ENCODE measurements at places on chromosomes 7 and 10. TPM values are rescaled to one million over a fixed set of nuclear protein-coding genes. Genes with fewer than 3 reads are reported as not detected.

PAPOLB gene
- 0.11 TPM for total RNA-seq

CALML5 gene
- not detected for total RNA-seq

C1GALT1 gene
- 94.0 TPM for total RNA-seq

DYNC1I1 gene
- total RNA-seq, result 0.58 TPM

BUD31 gene
- 121 TPM for total RNA-seq

SMO gene
- total RNA-seq, result 61.2 TPM

- H3K27me3 ChIP-seq, result no peaks in the 10 kb centered on the region
- DNase-seq, result no peak
- no peaks in the 10 kb centered on the region for H3K36me3 ChIP-seq
- H3K4me1 ChIP-seq, result no peaks in the 10 kb centered on the region
Observed at GRCh38 chr7:115552766-115553165, 477.8 kb downstream of the TFEC start.

GRCh38 chr10:29253690-29254029 is 35.2 kb upstream of the LYZL1 start:
- H3K4me3 ChIP-seq, result no peak overlapping the region
- no peaks in the 10 kb centered on the region for H3K36me3 ChIP-seq
- peaks cover 2% of the 10 kb centered on the region for H3K4me1 ChIP-seq
- H3K27me3 ChIP-seq, result no peaks in the 10 kb centered on the region
- DNase-seq, result no peak

- H3K27ac ChIP-seq, result no peak overlapping the region
- no peaks in the 10 kb centered on the region for H3K27me3 ChIP-seq
- no peaks in the 10 kb centered on the region for H3K36me3 ChIP-seq
- H3K4me1 ChIP-seq, result peaks cover 11% of the 10 kb centered on the region
- H3K4me3 ChIP-seq, result no peak overlapping the region
Observed at GRCh38 chr10:50610368-50610767, 13.4 kb downstream of the SGMS1 start.

- no peak for DNase-seq
- H3K4me3 ChIP-seq, result no peak overlapping the region
- 0 out of 2 replicates have a peak, but pooled peaks cover 2% of the 10 kb centered on the region for H3K4me1 ChIP-seq
- no peaks in the 10 kb centered on the region for H3K36me3 ChIP-seq
Observed at GRCh38 chr7:116528008-116528789, 3.4 kb downstream of the CAV1 start.

DNA sequence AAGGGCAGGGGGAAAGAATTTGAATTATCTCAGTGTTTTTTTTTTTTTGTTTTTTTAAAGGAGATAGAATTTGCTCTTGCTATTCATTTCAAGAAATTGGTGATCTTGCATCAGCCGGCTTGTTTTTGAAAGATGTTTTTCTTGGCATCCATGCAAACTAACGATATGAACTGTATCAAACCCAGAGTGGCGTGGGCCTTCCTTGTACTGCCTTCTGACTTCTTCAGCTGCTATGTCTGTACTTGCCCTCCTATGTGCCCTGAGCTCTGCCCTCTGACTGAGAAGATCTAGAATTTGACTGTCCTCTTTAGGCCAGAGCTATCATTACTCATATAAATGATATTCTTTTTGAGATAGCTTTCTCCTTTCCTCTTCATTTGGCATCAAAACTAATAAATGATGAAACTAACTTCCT is 183.1 kb downstream of the EXOC4 start:
- no peak overlapping the region for H3K27ac ChIP-seq
- no peaks in the 10 kb centered on the region for H3K27me3 ChIP-seq
- DNase-seq, result no peak
- no peaks in the 10 kb centered on the region for H3K36me3 ChIP-seq

DNA sequence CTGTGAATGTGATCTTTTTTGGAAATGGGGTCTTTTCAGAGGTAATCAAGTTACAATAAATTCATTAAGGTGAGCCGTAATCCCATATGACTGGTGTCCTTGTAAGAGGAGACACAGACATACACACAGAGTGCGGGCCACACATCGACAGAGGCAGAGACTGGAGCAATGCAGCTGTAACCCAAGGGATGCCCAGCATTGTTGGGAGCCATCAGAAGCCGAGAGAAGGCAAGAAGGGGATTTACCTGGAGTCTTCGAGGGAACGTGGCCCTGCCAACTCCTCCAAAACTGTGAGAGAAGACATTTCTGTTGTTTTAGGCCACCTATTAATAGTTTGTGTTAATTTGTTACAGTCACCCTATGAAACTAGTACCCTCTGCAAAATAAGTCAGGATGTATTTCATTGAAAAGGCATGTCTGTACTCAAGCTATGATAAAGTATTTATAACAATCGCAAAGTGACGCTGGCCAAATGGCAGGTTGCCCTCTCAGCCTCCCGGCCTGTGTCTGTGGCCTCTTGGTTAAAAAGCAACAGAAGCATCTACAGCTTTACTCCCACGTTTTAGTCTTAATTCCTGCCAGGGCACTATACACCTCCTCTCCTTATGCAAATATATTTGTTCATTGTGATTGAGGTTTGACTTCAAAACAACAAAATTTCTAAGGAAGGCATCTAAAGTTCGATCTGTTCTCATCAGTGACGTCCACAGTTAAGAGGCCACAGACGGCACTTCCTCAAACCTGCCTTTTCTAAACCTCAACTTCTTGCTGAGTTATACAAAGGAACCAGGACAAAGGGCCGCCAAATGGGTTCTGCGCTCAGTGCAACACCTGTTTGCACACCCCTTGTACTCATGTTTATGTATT is 46.8 kb downstream of the HIPK2 start:
- H3K27ac ChIP-seq, result no peak overlapping the region
- no peak overlapping the region for H3K4me3 ChIP-seq
- no peaks in the 10 kb centered on the region for H3K36me3 ChIP-seq
- no peaks in the 10 kb centered on the region for H3K27me3 ChIP-seq
- no peak for DNase-seq

DNA sequence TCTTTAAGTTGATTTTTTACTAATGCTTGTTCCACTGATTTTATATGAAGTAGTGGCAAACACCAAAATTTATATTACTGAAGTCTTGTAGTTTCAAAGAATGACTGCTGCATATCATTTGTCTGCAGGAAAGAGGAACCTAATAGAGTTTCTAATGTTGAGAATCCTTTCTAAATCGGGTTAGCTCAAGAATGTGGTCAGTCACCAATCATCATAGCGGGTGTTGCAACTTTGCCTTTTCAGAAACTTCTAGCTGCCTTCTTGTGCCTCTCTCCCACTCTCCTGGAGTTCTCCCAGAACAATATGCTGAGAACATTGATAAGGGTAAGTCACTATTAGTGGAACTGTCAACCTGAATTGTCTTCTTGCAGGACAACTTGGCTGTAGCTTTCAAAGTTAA is 524.8 kb upstream of the SORCS1 start:
- no peak overlapping the region for H3K4me3 ChIP-seq
- no peaks in the 10 kb centered on the region for H3K36me3 ChIP-seq
- no peaks in the 10 kb centered on the region for H3K4me1 ChIP-seq
- no peak overlapping the region for H3K27ac ChIP-seq
- H3K27me3 ChIP-seq, result peaks cover 1% of the 10 kb centered on the region

DNA sequence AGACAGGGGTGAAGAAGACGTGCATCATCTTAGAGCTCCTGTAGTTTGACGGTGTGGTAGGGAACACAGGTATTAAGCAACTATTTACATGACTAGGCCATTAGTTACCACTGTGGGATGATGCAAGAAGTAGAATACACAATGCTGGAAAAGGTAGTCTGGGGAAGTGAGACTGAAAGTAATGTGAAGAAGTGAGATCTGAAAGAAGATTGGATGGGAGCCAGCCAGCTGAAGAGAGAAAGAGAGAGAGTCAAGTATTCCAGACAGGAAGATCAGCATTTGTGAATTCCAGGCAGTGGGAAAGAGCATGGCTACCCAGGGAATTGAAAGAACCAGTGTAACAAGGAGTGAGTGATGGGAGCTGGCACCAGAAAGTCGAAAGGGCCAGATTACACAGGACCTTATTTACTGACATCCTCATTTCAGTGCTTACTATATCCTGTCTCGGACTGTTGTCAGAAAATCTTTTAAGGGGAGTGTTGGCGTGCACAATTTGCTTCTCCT is 4.0 kb upstream of the CFAP58 start:
- H3K4me3 ChIP-seq, result no peak overlapping the region
- 0 out of 2 replicates have a peak, but pooled peaks cover 2% of the 10 kb centered on the region for H3K4me1 ChIP-seq
- H3K27me3 ChIP-seq, result peaks cover 5% of the 10 kb centered on the region
- H3K36me3 ChIP-seq, result no peaks in the 10 kb centered on the region
- H3K27ac ChIP-seq, result no peak overlapping the region

Measured in H1 (cell line).